Panc1 (cell line): ENCODE measurements at places on chromosomes 13 and 19. TPM values are rescaled to one million over a fixed set of nuclear protein-coding genes. Genes with fewer than 3 reads are reported as not detected.

Gene ZNF575
- 1.9 TPM for total RNA-seq

Gene GDF15
- total RNA-seq = 335 TPM

Gene DLEU7
- not detected for total RNA-seq

Gene TRPC4
- total RNA-seq = 0.10 TPM

Gene NFIC
- total RNA-seq = 120 TPM

GRCh38 chr13:45817833-45818232 is 33.7 kb downstream of the SIAH3 start:
- DNase-seq = no peak

GRCh38 chr13:111382877-111383276 is 62.4 kb downstream of the TEX29 start:
- no peak for DNase-seq

GRCh38 chr13:105783261-105783660 is 752.2 kb downstream of the EFNB2 start:
- no peak for DNase-seq

DNA sequence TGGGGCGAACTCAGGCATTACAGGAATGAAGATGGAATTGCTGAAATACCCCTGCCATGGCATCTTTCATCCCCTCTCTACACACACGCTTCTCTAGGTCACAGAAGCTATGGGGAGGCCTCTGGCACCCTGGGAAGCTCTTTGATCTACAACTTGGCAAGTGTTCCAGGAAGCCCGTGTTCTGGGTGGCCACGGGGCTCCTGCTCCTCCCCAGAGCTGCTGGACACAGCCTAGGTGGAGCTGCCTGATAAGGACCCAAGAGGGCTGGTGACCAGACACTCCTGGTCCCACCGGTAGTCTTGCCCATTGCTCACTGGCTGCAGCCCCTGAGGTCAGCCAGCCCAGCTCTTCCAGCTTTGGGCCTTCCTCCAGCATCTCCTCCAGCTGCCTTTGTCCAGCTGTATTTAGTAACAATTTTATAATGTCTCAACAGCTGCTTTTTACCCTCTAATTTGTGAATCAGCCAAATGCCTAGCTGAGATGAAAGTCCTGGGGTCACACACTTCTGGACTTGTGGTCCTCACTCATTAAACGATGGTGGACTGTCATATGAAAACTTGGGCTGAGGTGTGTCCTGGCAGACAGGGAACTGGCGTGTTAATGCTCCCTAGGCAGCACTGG is 72.8 kb upstream of the SPATA13 start:
- DNase-seq = no peak

GRCh38 chr13:110925023-110925612 is 10.2 kb upstream of the ANKRD10 start:
- DNase-seq = no peak

GRCh38 chr19:12946731-12947496 is 1.3 kb downstream of the RAD23A start:
- no peak for DNase-seq

DNA sequence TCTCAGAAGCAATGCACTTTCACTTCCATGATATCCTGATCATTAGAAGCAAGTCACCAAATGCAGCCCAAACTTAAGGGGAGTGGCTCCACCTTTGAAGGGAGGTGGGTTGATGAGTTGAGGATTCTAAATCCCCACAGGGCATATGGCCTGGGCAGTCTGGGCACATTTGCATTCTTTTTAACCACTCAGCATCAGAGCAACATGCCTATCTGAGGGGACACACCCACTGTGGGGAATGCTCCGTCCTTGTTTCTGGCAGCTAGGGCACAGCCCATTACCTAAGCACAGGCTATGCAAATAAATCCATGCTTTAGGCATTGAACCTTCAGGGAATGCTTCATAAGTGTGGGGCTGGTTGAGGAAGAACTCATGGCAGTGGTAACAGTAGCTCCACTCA is 12.3 kb upstream of the SACS start:
- DNase-seq = no peak

GRCh38 chr13:80374444-80374843 is 33.5 kb upstream of the SPRY2 start:
- no peak for DNase-seq

DNA sequence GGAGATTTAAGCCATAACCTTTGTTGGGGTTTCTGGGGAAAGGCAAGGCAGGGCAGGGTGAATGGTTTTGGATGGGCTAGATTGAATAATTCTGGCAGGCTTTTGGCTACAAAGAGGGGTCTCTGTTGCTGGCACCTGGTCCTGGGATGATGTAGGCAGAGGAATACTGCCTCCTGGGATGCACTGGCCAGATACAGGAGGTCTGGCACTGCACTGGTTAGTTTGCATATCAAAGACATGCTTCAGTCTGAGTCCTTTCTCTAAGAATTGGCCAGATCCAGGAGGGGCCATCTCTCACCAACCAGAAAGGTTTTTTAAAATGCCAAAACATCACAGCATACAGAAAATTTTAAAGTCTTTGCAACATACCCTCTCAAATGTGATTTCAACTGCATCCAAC is 8.0 kb upstream of the MEDAG start:
- DNase-seq = no peak

DNA sequence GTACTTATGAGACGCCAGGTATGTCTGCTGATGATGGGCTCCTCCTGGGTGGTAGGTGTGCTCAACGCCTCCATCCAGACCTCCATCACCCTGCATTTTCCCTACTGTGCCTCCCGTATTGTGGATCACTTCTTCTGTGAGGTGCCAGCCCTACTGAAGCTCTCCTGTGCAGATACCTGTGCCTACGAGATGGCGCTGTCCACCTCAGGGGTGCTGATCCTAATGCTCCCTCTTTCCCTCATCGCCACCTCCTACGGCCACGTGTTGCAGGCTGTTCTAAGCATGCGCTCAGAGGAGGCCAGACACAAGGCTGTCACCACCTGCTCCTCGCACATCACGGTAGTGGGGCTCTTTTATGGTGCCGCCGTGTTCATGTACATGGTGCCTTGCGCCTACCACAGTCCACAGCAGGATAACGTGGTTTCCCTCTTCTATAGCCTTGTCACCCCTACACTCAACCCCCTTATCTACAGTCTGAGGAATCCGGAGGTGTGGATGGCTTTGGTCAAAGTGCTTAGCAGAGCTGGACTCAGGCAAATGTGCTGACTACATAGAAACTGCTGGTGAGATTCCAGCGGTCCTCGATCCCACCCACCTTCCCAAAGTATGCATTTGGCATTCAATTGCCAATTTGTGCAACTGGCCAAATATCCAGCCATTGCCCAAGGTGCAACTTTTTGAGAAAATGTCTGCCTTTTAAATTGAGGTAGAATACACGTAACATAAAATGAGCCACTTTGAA is 10.2 kb downstream of the OR2Z1 start:
- no peak for DNase-seq

- no peak for DNase-seq
These were observed 866.6 kb upstream of the SLITRK6 start for GRCh38 chr13:86665842-86666241.

DNA sequence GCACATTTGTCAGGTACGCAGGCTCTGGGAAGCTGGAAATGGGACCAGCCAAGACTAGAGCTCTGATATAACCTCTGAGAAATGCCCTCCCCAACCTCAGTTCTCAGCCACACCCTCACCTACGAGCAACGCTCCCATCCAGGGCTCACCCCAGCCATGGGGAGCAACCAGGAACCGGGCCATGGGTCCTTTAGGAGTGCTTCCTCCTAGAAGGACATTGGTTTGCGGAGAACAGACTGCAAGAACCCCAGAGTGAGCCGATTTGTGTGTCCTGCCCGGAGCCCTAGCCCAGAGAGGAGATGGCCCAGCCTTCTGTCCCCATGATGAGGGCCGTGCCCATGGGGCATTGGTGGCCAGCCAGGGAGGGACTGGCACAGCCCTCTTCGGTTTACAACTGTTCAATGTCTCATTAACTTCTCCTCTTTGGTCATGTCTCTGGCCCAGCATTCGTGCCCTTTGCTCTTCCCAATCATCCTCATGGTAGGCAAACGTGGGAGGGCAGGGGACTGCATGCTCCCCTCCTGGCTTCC is 32.9 kb upstream of the IGSF23 start:
- no peak for DNase-seq

GRCh38 chr13:79187917-79188690 is 218.0 kb downstream of the RBM26 start:
- no peak for DNase-seq

GRCh38 chr13:20125129-20125782 is 35.6 kb downstream of the GJA3 start:
- DNase-seq = no peak

DNA sequence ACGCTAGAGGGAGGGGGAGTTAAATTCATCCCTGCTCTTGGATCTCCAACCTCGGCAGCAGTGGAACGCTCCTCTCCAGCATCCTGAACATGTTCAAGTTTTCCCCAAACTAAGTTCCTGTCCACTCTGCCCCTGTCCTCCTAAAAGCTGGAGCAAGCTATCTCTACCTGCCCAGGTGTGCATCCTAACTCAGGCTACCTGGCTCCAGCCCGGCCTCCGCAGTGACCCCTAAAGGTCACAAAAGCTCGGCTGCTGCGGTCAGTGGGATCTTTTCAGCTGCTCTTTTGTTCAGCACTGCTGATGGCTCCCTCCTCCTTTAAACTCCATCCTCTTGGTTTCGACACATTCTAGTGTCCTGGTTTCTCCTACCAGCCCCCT is 1.4 kb downstream of the DCUN1D2 start:
- no peak for DNase-seq

DNA sequence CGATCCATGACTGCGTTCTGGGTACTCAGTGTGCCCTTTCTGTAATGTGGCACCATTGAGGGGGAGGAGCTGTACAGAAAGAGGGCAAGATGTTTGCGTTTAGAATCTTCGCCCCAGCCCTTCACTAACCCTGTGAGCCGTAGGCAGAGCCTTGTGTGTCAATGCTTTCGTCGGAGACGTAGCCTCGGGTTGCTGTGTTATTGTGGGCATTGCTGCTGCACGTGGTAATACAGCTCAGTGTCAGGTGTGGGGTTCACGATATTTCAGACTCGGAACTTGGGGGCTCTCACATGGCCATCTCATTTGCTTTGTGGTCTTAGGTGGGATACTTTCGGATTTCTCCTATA is 6.1 kb downstream of the RPS9 start:
- no peak for DNase-seq

GRCh38 chr19:32861596-32861995 is 8.0 kb downstream of the SLC7A9 start:
- DNase-seq = no peak

- no peak for DNase-seq
These were observed 8.1 kb upstream of the C5AR2 start for GRCh38 chr19:47323872-47324271.

- DNase-seq = no peak
These were observed 73.3 kb downstream of the KLF2 start for GRCh38 chr19:16397791-16398529.

DNA sequence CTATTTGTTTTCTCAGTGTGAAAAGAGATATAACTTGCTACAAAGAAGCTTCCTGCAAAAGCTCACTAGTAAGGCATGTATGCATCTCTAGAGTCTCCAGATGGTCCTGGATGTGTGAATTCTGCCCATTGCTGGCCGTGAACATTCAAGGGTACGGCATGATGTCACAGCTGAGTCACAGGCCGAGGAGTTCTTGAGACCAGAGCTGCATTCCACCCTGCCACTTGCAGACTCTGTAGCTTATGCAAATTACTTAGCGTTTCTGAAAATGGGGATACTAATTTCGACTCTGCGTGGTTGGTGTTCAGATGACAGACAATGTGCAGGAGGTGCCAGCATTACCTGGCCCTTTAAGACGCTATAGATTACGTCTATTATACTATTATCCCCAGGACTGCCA is 470.7 kb downstream of the ZNF536 start:
- no peak for DNase-seq
